Activated CD4-positive, alpha-beta T cell treated with anti-CD3 and anti-CD28 coated beads, Interleukin-2, amount 50 U/mL, for 24 hours (primary cell): ENCODE measurements at places on chromosomes 2 and 18.

GRCh38 chr2:176427549-176427948 is 158.3 kb downstream of the MTX2 start:
- DNase-seq = no peak

GRCh38 chr2:128522829-128523228 is 204.2 kb upstream of the HS6ST1 start:
- no peak for DNase-seq

GRCh38 chr2:106563195-106563594 is 76.0 kb downstream of the CD8B2 start:
- DNase-seq = no peak

DNA sequence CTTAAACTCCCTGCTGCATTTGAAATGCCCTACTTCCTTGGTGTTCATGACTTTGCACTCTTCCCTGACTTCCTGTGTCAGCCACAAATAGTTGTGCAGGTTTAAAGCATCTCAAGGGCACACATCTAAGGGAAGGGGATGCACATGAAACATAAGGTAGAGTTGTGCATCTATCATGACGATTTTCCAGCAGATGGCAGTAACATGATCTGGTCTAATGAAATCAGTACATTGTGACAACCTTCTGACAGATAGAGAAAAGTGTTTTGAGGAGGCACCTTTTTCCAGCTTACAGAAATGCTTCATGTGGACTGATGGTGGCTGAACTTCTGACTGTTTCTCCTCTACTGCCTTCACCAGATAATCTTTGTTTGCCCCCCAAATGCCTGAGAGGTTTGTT is 238.9 kb downstream of the XIRP2 start:
- no peak for DNase-seq

- peak; percentile 21 for DNase-seq
Observed at GRCh38 chr2:112482309-112483041, 519 bp downstream of the TTL start.

- DNase-seq = no peak
Observed at GRCh38 chr18:52337276-52337675, 2.7 kb upstream of the DCC start.

DNA sequence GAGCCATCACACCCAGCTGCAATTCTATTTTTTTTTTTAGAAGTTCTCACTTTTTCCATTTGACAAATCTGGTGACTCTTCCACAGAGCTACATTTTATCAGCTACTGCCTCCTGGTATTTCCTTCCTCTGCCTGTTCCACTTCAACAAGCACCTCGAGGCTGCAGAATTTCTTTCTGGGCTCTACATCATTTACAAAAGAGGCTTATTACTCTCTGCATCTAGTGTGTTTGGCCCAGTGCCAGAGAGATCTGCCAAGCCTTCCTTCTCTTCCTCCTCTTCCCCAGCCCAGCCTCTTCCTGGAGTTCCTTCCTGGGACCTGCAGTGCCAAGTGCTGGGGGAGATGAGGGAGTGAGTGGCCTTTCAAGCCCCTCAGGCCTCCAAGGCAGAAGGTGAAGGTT is 119.6 kb upstream of the ITGA6 start:
- no peak for DNase-seq

DNA sequence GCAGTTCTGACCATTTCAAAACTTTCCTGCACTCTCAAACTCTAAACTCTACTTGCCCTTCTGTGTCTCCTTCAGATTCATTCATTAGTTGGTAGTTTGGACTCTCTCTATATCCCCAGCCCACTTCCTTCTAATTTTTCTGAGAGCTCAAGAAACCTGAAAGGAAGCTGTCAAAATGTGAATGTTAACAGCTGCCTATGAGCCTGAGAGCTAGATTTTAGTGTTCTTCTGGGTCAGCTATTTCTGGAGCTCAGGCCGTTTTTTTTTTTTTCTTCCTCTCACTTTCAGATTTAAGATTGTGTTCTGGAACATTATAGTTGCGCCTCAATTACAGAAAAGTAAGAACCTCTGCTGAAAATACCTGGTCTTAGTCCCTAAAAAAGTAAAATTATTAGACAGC is 73.1 kb downstream of the RTN4 start:
- no peak for DNase-seq

DNA sequence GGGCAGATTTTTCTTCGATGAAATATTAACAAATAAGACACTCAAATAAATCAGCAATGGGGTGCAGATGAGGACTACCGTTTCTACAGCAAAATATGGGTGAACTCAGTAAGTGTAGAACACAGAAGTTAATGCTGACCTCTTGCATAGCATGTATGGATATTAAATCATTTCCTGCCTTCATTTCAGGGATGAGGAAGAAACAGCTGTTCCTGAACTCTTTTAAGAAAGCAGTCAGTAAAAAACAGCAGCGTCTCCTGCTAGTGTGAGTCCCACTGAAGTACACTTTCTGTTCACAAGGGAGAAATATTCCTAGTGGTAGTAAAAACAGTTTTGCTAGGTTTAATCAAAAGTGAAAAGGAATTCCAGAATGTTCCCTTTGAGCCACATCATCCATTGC is 379.0 kb downstream of the ZEB2 start:
- no peak for DNase-seq

DNA sequence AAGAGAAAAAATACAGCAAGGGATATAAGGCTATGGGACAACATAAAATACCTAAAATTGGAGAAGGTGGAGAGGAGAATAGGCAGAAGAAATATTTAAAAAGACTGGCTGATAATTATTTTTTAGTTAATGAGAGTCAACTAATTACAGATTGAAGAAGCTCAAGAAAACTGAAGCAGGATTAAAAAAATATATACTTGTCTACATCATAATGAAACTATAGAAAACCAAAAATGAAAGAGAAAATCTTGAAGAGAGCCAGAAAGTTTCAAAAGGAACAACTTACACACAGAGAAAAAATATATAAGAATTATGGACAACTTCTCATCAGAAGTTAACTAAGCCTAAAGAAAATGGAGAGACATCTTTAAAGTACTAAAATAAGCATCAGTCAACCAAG is 62.9 kb upstream of the APCDD1 start:
- DNase-seq = no peak

GRCh38 chr2:142165790-142166189 is 35.0 kb upstream of the LRP1B start:
- no peak for DNase-seq

GRCh38 chr2:110853516-110853915 is 121.1 kb downstream of the ACOXL start:
- DNase-seq = peak; percentile 33

- DNase-seq = no peak
Observed at GRCh38 chr2:99488539-99489062, 1.2 kb downstream of the REV1 start.

GRCh38 chr2:216029416-216030129 is 16.2 kb upstream of the MREG start:
- no peak for DNase-seq

DNA sequence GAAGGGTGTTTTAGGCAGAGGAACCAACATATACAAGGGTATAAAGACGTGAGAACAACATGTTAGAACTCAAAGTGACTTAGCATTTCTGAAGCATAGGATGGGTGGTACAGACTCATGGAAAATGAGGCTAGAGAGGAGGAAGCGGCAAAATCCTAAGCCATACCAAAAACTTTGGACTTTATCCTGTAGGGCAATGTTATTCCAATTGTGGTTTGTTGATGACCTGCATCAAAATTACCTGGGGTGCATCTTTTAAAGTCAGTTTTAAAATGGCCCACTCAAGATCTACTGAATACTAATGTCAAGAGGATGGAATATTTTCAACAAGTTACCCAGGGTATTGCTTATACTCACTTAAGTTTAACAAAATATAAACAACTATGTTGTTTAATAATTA is 34.8 kb downstream of the RAPH1 start:
- DNase-seq = no peak

DNA sequence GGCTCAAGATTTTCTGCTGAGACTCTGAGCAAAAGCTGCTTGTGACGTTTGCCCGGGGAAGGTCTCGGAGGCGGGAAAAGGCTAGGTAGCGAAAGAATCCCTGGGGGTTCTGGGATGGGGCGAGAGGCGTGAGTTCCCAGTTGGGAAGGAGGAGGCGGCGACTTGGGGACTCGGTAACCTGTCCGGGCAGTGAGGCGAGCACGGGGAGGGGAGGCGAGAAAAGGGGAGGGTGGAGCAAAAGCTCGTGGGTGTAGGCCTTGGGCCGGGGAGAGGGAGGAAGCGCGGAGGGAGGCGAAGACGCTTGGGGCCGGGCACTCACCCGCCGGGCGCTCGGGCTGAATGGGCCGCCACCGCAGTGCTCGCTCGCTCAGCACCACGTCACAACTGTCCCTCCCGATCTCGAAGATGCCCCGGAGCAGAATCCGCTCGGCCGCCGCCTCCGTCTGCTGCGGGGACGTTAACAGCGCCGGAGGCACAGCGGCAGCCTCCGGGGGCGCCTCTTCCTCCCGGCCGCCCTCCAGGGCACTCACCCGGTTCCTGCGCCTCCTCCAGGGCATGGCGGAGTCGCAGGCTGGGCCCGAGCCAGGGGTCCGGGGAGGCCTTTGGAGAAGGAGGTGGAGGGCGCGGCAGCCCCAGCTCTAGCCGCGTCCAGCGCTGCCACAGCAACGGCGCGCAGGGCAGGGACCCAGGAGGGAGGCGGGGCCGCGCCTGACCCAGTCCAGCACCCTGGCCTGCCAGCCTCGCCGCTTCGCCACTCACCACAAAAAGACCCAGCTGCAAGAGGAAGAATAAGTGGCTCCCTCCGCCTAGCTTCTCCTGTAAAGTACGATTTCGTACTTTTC is at the start of gene CERKL:
Gene CERKL, minus strand, starts transcription at position 656 of the 842 bp plus-strand sequence. Its CDS starts 99 bp downstream, at position 557.
- DNase-seq = no peak

DNA sequence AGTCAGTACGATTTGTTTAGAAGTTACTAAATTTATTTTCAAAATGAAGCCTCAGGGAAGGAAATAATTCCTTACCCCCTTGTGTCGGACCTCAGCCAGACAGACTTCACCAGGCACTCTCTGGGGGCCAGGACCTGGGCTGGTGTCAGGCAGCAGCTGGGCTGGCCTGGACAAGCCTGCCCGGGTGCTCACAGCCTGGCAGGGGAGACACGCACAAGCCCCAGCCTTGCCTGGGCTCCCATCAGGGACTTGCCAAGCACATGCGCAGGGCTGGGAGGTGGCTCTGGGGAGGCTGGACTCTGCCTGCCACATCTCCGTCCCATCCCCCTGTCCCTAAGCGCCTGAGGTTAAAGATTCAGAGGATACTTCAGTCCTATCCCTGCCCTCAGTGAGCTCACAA is 56.8 kb upstream of the HS6ST1 start:
- DNase-seq = no peak

DNA sequence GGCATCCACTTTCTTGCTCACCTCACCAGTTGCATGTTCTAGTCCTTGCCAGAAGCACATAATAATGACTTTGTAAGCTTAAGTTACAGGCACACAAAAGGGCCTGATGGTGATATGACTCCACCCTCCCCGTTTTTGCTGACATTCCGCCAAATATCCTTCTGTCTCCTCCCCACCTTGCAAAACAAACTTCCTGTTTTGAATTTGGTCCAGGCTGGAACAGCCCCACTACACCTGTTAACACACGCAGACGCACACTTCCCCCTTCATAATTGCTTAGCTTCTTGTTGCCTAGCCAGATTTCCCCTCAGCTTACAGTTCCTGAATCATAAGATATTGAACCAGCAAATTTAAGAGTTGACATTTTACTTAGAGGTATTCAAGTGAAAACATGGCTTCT is at the start of gene MGAT5:
Gene MGAT5, plus strand, starts transcription at position 269 of the 400 bp plus-strand sequence. CDS start 332 bp downstream, outside the sequence.
- DNase-seq = no peak

GRCh38 chr2:109150559-109150958 is 21.6 kb downstream of the SH3RF3 start:
- no peak for DNase-seq

GRCh38 chr18:32289483-32290075 is 99.7 kb downstream of the MEP1B start:
- DNase-seq = peak; percentile 25

DNA sequence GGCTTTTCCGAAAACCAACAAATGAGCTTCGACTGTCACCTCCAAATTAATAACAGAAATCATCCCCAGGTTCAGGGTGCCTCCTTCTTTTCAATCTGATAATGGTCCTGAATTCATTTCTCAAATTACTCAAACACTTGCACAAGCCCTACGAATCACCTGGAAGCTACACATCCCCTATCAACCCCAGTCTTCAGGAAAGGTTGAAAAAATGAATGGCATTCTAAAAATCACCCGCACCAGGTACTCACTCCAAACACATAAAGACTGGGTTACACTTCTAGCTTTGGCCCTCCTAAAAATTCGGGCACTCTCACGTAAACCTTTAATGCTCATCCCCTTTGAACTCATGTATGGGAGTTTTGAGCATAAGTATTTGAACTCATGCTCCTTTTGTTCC is 23.9 kb downstream of the EIF2AK2 start:
- DNase-seq = no peak

GRCh38 chr2:122077771-122078170 is 322.3 kb downstream of the TSN start:
- no peak for DNase-seq

DNA sequence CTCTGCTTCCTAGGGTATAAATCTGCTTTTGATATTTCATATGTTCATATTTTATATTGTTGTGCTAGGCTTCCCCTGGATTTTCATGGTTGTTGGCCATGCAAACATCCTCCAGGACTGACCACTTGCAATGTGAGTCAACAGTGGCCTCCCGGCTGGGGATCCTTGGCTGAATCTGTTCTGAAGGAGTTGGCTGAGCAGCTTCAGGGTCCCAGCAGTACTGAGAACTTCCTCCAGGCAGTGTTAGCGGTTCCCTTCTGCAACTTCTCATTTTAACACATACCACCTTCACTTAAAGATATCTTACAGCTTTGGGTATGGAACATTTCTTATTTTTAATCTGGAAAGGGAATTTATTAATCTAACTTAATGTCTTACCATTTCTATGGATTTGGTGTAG is 122.1 kb downstream of the DTNB start:
- no peak for DNase-seq
